ENCODE measurements at places on chromosomes 1 and 21.

- peak; percentile 16 for DNase-seq
Measured at GRCh38 chr1:212260557-212261355, 24.5 kb upstream of the PPP2R5A start.

GRCh38 chr1:99619583-99619982 lies 26.3 kb upstream of the PALMD start:
- no peak for DNase-seq

- no peak for DNase-seq
Measured at GRCh38 chr1:235945775-235946570, 79.3 kb upstream of the LYST start.

GRCh38 chr1:32122151-32122550 lies 14.3 kb downstream of the KPNA6 start:
- DNase-seq = no peak
